Stimulated activated naive CD4-positive, alpha-beta T cell (primary cell): ENCODE measurements at places on chromosomes 16 and 17.

- no peak for DNase-seq
These were observed at the start of gene DOC2B for GRCh38 chr17:181245-182049. TSS of gene DOC2B (minus strand) at chr17:181650. CDS start at chr17:181479, 171 bp downstream.

DNA sequence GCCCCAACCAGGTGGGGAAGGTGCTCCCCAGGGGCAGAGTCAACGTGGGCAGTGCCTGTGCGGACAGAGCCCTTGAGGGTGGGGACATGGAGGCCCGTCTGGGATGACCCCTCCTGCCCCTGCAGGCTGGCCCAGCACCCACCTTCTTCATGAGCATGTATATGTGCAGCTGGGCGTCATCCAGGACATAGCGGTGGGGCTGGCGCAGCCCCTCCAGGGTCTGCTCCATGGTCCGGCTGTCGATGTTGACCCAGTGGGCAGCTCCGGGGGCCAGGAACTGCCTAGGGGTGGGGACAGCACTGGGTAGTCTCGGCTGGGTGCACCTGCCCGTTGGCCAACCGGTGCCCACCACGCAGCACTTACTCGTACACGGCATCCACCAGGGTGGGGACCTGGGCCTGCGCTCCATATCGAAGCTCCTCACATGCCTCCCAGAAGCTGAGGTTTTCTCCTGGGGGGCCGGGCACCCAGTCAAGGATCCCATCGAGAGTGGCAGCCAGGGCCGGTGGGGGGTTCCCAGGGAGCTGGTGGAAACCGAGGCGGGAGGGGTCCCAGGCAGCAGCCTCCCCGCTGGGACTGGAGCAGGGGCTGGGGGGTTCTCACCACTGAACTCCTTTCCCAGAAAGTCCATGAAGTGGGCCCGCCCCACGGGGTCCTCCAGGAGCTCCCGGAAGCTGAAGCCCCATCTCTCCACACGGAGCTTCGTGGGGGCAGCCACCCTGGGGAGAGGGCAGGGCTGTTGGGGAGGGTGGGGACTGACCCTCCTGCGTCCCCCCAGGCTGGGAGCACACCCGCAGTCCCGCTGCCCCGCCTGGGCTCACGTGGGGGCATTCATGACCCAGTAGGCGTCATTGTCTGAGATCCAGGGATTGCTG is 5.1 kb downstream of the RGS11 start:
- no peak for DNase-seq

- no peak for DNase-seq
These were observed 56.5 kb upstream of the XYLT1 start for GRCh38 chr16:17526956-17527937.

DNA sequence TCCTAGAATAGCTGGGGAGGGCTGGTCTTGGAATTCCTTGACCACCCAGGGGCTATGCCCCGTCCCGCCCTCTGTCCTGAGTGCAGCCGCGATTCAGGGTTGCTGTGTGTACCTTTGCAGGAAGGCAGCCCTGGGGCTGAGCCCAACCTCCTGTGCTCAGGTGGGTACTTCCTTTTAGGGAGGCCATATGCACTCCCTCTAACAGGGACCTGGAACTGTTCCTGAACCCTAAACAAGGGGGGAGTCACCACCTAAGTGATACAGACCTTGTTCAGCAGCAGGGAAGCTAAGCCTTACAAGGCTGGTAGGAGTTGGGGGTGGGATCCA is 24.6 kb downstream of the LLGL2 start:
- DNase-seq, result no peak

GRCh38 chr17:6098823-6099180 is 28.6 kb downstream of the WSCD1 start:
- no peak for DNase-seq

GRCh38 chr17:74358697-74359096 is 3.0 kb downstream of the BTBD17 start:
- no peak for DNase-seq

DNA sequence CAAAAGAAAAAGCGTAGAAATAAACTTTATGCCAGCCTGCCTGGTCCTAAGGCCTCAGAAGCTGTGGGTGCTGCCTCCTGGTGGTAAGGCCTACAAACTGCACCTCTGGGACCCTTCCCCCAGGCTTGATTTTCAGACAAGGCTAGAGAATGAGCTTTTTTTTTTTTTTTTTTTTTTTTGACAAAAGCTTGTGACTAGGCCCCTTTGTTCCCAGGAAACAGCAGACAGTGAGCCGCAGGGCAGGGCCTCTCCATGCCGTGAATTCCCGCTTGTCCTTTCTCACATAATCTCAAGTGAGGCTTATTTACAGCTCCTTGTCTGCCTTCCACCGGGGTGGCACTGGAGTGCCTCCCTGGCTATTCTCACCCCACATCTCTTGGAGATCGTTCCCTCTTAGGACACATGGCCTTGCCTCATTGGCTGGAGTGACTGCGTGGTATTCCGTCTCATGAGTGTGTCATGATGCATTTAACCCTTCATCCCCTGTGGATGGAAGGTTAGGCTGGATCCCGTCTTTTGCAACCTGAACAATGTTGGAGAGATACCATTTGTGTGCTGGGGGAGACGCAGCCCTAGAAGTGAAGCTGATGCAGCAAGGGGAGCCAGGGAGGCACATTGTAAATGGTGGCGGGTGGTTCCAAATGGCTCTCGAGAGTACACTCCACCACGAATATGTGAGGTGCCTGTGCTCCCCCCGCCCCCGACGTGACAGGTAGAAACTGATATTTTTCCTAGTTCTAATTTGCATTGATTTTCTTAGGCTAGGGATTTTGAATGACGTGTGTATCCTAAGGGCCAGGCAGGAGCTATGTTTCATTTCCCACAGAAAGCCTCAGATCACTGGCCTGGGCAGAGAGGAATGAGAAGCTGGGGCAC is 49.6 kb downstream of the USP22 start:
- peak; percentile 52 for DNase-seq

DNA sequence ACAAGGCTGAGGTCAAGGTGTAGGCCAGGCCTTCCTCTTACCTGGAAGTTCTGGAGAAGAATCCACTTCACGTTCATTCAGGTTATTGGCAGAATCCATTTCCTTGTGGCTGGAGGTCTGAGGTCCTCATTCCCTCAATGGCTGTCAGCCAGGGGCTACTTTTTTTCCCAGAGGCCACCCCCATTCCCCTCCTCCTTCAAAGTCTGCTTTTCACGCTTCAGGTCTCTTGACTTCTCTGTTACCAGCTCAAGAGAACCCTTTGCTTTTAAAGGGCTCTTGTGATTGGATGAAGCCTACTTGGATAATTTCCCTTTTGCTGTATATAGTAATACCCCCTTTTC is 55.1 kb upstream of the LGALS9 start:
- DNase-seq, result no peak

DNA sequence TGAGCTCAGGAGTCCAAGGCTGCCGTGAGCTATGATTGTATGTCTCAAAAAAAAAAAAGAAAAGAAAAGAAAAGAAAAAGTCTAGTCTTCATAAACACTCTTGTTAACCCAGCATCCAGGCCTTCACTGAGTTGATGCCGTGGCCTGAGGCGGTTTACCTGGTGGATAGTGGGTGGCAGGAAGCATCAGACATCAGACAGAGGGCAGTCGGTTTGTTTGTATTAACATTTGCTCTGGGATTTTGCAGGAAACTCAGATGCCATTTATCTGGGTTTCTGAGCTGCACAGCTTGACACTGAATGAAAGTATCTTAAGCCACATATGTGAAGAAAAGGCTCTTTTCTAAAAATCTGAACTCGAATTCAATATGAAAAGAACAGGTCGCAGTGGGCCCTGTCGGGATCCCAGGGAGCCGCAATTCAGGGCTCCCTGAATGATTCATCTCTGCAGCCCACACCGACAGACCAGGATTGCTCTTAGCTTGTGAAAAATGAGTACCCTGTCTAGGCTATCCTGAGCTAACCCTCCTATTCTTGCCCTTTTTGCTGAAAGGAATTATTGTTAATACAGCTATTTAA is 1.1 kb upstream of the DBNDD1 start:
- DNase-seq, result no peak

DNA sequence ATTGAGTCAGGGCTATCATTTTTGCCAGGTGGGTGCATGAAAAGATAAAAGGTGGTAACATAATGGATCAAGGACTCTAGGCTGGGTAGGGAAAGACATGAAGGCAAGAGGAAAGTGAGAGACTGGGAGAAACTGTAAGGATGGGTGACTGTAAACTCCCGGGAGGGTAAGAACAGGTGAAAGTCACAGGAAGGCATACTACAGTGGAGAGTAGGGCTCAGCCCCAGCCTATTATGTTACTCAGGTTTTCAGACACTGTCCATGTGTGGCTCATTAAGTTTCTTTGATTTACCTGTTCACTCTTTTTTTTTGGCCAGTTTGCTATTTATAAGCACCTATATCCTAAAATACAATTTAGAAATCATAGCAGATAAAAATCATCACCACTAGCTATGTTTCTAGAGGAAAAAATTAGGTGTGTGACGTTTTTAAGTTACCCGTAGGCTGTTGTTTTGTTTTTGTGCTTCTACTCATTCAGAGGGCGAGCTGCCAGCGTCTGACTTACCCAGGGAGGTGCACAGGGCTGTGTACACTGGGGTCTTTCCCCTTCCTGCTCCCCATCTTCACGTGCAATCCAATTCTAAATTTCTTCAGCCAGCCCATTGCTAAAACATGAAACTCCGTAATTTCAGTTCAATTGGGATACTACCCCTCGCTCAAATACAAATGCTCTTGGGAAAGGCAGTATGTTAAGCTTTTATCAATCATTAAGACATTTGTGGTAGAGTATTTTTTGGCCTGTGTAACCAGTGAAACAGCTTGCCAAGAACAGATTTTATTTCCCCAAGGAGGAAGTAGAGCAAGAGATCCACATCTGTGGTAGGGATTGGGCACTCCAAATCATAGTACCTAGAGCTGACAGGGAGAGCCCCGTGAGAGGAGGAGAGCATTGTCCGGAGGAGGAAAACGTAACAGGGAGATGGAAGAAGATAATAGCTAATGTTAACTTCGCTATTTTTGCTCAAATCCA is 21.7 kb upstream of the VWA3A start:
- DNase-seq, result no peak

DNA sequence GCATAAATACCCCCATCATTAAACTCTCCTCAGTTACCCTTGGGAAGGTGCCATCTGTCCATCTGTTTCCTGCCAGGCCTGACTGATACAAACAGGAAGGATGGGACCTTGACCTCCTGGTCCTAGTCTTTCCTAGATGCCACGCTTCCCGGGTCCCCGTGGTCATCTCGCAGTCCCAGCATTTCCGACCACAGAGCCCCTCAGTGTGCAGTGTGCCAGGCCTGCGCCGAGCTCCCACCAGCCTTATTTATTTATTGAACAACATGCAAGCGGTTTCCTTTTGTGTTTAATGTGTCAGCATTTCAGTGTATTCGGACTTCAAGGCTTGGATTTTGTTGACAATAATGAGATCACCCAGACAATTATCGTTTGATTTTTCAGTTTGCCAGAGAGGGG is 45.6 kb upstream of the NKD1 start:
- DNase-seq, result no peak

DNA sequence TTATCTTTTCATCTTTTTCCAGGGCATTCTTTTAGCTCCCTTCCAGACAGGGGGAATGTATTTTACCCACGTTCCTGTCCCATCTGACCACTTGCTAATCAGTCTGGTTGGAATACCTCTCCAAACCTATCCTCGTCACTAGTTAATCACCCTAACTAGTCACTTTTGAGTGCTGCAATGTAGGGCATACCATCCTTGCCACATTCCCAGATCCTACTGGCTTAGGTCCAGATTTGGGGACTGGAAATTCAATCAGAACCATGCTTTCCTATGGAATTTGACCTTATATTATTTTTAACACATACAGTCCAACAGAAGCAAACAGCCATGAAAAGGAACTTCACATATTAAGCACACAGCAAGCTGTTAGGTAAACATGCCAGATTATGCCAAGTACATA is 29.7 kb downstream of the NACA2 start:
- DNase-seq, result no peak

GRCh38 chr17:11944587-11944986 is 52.7 kb downstream of the ZNF18 start:
- DNase-seq, result no peak

DNA sequence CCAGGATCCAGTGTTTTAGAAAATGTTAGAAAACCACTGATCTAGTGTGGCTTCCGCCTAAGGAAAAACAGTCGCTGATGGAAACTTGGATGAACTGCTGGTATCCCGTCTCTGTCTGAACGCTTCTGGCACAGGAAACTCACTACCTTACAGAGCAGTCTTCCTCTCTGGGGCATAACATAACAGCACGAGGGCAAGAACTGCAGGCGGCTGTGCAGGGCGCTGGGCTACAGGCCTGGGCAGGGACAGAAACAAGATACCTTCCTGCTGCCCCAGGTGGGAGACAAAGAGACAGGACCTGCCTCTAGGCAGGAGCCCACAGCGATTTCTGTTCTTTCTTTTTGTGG is 10.5 kb downstream of the MXRA7 start:
- no peak for DNase-seq

DNA sequence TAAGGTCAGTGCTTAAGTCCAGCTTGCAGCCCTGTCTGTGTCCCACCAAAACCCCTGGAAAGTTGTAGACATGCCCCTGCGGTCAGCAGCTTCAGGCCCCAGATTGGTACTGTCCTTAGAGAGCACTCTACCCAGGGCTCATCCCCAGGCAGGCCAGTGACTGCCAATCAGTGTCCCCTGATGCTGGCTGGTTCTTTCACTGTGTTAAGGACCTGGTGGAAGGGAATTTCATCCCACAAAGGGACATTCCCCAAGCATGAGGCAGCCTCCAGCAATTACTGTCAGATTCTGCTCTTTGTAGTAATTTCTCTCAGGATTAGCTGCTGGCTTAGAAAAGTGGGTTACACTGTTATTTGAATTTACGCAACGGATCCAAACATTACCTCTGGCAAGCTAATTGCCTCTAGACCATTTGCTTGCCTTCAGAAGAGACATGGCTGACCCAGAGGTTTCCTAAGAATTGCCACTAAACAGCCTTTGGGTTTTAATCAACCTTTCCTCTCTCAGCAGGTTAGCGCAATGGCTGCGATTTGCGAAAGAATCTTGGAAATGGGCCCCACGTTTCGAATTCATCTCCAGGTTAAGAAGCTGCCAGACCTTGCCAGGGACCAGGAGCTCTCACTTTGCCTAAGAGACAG is 5.9 kb downstream of the IRX6 start:
- no peak for DNase-seq

DNA sequence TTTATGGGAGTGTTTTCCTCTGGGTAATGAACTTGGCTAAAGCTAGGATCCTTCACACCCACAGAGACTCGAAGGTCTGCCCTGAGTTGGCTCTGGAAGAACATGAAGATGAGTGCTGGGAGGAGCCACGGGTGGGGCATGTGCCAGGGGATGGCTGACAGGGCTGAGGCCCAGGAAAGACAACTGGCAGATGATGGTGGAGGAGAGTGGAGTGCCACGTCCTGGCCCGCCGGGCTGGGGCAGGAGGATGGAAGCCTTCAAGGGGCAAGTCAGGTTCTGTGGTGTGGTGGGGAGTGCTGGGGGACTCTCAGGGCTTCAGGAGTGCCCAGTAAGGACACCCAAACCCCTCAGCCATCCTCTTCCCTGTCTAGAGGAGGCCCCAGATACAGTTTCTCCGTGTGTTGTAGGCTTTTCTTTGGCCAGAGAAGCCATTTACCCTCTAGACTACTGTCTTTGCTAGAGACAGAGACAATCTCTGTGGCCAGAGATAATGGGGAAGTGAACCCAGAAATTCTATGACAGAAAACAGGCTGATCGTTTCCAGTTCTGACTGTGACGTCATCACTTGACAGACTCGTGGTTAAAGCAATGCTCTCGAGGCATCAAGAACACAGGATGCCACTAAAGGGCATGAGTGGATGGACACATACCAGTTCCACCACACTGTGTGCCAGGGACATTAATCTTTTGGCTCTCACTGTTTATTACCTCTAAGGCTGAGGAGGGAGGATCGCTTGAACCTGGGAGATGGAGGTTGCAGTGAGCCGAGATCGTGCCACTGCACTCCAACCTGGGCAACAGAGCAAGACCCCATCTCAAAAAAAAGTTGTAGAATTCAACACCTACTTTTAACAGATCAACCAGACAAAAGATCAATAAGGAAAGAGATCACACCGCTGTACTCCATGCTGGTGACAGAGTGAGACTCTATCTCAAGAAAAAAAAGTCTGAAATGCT is 18.6 kb upstream of the SLC5A10 start:
- DNase-seq, result no peak
